ENCODE measurements at places on chromosomes 7 and 10.

DNA sequence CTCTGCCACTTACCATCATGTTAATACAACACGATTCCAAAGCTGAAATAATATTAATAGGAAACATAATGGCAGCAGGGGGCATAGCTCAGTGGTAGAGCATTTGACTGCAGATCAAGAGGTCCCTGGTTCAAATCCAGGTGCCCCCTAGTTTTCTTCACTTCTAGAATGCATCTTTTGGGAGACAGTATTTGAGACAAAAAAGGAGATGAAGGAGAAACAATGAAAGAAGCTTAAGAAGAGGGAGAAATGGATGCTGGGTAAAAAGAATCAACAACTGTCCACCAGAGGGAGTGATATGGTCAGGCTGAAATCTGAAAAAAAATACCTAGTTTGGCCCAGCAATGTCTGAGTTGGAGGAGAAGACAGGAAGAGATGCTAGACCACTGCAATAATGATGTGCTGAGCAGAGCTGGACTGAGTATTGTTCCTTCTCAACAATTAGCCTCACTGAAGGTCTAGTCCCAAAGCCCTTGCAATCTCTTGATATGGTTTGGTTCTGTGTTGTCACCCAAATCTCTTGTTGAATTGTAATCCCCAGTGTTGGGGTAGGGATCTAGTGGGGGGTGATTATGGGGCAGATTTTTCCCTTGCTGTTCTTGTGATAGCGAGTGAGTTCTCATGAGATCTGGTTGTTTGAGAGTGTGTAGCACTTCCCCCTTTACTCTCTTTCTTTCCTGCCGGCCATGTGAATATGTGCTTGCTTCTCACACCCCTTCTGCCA, 48.3 kb downstream of the ZNF783 start:
- DNase-seq, result no peak

DNA sequence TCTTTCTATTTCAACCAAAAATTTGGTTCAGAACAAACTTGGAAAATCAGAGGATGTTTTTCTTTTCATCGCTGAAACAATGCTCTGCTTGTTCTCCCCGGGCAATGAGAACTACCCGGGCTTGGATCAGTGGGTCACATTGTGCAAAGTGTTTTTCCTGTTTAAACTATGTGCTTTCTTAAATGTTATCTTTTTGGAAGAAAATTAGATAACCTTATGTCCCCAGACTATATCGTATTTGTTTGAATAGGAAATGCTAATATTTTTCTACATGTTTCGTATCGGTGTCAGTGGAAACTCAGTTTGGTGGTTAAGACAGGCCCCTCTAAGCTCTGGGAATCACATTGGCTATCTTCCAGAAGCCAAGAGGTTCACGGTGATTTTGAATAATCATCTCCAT, 319.5 kb upstream of the NFE2L3 start:
- no peak for DNase-seq

DNA sequence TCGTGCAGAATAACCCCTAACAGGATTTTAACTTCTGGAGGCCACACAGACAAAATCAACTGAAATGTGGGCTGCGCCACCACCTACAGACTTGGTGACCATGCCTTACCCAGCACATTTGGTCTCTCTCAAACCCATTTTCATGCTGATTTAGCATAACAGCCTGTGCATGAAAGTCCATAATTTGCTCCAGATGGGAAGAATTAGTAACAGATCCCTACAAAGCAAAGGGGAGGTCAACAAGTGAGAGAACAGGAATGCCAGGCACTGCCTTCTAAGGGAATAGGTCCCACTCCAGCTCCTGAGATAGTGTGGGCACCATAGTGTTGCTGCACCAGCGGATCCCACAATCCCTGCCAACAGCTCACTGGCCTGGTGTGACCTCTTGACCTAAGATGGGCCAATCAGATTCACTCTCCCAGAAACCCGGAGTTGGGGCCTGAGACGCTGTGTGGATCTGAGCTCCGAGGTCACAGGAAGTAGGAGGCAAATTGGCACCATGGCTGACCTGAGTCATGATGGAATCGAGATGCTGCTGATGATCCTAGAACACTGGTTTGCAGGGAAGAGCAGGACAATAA, 32.4 kb downstream of the SLIT1 start:
- no peak for DNase-seq

DNA sequence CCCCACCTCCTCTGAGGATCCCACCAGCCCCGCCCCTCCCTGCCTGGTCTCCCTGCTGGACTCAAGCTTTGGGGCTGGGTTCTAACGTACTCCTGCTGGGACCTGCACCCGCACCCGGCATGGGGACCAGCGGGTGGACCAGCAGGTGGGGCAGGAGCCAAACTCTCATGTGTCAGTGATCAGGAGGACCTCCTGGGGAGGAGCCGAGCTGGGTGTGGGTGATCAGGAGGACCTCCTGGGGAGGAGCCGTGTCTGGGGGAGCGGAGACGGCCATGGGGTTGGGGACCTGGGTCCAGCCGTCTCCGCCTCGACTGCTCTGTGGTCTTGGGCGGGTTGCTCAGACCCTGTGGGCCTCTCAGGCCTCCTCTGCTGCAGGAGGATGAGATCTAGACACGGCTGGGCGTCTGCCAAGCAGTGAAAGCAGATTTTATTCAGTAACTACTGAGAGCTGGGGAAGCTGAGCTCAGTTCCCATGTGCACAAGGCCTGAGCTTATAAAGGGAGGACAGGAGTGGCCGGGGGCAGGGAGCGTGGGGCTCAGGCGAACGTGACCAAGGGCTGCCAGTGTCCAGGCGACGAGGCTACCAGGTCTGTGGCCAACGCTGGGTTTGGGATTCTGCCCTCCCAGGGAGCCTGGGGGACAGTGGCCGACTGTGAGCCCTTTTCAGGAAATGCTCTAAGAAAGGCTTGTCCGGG, 33.6 kb upstream of the UTF1 start:
- no peak for DNase-seq

GRCh38 chr7:136336932-136337331, 359.8 kb upstream of the MTPN start:
- DNase-seq, result no peak

DNA sequence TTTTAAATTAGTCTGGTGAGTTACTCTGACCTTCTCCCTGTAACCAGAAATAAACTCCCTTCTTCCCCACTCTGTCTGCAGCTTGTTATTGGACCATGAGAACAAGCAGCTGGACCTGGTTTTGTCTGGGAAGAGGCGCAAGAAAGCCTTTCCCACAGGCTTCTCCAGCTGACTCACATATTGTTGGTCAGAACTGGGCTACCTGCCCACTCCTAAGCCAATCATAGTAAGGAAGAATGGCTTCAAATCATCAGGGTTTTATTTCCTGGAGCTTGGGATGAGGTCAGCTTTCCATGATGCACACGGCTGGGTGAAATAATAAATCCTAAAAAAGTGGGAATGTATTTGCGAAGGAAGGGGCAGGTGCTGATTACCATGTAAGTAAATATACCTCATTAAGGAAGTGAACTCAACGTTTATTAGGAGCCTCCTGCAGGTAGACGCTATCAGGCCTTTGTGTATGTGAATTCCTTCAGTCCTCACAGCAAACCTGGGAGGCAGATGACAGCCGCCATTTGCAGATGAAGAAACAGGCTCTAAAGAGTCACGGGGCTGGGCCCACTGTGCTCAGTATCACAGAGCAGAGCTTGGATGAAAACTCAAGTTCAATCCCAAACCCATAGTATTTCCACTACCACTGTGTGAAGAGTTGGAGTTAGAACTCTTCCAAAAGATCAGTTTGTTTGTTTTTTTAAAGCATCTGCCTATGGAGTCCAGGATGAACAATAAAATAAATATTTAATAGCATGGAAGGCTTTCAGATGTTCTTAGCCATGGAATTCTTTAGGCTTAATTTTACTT, 32.8 kb downstream of the IL15RA start:
- no peak for DNase-seq

GRCh38 chr7:118041251-118041878, 142.6 kb upstream of the LSM8 start:
- DNase-seq, result no peak

- DNase-seq, result no peak
Measured at GRCh38 chr7:157438121-157439025, 101.6 kb downstream of the DNAJB6 start.

GRCh38 chr10:121041906-121042305, 190.7 kb downstream of the WDR11 start:
- no peak for DNase-seq

DNA sequence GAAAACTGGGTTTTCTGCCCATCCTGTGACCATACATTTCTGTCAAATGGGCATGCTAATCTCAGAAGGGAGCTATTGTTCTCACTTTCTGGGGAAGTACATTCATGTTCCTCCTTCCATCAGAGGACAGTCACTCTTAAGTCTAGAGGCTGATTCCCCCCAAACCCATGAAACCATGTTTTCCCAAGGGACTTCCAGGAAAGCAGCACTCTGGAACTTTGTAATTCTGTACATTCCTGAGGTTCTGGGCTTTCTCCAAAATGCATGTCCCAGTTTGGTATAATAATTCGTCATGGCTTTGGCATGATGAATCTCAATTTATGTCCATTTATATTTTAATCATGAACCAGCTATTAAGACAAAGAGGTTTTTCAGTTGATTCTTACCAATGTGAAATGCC, 688.1 kb downstream of the LRMDA start:
- no peak for DNase-seq

DNA sequence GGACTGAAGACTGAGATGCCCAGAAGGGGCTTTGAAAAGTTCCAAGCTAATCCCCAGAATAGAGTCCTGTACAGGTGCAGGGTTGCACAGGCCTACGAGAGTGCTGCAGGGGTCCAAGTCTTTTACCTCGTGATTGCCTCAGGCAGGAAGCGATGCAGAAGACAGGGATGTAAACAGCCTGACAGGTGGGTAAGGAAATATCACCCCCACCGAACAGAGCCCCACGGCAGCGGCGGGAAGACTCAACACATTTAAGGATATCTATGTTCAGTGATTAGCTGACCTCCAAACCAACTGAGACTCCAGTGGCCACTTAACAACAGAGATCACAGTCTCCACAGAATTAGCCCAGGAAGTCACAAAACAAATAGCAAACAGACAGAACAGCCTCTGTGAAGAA, 73.9 kb upstream of the VIPR2 start:
- DNase-seq, result no peak

- no peak for DNase-seq
Measured at GRCh38 chr7:29915481-29916215, 74.0 kb downstream of the SCRN1 start.

- no peak for DNase-seq
Measured at GRCh38 chr7:68439897-68440296, 1158.4 kb upstream of the AUTS2 start.

DNA sequence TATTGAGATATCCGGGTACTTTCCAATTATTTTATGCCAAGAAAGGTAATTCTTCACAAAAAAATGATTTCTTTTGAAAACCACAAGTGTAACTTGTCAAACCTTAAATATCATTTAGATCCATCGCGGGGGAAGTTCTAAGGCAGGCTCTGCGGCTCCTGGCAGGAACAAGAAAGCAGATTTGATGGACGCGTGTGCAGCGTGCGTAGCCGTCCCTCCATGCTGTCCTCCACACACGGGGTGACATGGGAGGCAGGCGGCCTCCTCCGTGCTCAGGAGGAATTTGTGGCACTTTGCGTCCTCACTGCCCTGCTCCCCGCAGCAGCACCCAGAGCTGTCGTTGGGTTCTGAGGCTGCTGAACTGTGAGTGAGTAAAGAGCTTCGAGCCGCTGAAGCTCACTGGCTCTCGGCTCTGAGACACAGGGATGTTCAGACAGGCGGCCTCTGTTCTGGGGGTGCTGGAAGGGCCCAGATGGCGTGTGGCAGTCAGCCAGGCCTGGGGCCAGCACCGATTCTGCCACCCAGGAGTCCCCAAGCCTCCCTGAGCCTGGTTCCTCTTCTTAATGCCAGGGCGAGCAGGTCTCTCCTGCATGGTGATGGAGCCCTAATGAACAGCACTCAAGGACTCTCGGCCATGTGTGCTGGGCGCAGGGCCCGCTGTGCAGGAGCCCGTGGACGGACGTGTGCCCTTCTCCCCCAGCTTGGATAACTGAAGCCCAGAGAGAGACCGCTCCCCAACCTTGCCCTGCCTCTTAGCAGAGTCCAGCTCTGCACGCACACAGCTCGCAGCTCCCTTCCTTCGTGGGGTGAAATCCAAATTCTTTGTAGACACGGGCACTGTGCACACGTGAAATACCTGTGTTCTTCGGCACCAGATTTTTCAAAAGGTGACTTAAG, 185.4 kb upstream of the SHH start:
- no peak for DNase-seq

DNA sequence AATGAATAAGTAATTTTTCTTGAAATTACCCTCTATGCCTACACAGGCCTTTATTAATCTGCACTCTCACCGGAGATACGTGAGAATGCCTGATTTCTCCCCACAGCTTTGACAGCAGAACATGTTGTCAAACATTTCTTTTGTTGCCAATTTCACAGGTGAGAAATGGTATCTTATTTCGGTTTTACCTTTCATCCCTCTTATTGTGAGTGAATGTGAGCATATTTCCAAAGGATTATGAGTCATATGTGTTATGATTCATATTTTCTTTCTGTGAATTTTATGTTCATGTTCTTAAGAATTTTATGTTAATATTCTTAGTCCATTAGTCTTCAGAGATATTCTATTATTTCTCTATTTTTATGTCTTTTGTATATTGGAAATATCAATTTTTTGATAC, 965.1 kb downstream of the CCSER2 start:
- DNase-seq, result no peak

- DNase-seq, result no peak
Measured at GRCh38 chr10:46033602-46034011, 3.2 kb upstream of the NCOA4 start.

GRCh38 chr10:72639441-72639873, 13.6 kb upstream of the MICU1 start:
- DNase-seq, result no peak

- DNase-seq, result no peak
Measured at GRCh38 chr10:73247509-73248258, 629 bp upstream of the DNAJC9 start.

- DNase-seq, result no peak
Measured at GRCh38 chr10:56836659-56837058, 475.6 kb upstream of the ZWINT start.

DNA sequence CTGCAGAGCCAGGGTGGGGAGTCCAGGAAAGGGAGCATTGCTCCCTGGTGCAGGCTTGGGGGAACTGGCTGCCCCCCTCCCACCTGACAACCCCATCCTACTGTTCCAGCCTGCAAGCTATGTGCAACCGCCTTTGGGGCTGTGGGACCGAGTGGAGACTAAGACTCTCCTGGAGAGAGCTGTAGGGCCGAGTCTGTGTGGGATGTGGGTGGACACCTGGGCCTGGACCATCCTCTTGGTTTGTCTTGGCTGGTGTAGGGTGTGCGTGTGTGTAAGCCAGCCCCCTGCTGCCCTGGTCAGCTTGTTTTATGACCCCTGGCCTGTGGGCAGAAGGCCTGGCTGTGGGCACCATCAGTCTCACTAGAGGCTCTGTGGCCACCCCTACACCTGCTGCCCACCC, 1.6 kb upstream of the RAMP3 start:
- DNase-seq, result no peak

- no peak for DNase-seq
Measured at GRCh38 chr10:10320956-10321355, 696.7 kb upstream of the CELF2 start.

All from caudate nucleus (tissue), 63 donors.